ENCODE measurements at places on chromosomes 5 and 9.

DNA sequence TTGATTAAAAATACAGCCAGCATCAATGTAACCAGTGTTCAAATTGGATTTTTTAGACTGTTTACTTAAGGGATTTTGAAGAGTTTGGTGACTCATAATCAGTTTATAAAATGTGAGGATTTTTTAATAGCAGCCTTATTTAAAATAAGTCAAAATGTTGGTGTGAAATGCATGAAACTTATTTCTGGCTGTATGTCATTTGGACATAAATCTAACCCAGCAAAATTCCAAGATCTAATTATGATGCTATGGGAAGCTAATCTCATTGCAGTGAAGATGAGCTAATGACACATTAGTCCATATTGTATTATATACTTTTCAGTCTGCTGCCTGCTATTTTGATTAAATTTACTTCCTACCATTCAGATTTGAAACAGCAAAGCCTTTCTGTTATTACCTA, 140.3 kb downstream of the AOPEP start:
- ATAC-seq, result no peak

DNA sequence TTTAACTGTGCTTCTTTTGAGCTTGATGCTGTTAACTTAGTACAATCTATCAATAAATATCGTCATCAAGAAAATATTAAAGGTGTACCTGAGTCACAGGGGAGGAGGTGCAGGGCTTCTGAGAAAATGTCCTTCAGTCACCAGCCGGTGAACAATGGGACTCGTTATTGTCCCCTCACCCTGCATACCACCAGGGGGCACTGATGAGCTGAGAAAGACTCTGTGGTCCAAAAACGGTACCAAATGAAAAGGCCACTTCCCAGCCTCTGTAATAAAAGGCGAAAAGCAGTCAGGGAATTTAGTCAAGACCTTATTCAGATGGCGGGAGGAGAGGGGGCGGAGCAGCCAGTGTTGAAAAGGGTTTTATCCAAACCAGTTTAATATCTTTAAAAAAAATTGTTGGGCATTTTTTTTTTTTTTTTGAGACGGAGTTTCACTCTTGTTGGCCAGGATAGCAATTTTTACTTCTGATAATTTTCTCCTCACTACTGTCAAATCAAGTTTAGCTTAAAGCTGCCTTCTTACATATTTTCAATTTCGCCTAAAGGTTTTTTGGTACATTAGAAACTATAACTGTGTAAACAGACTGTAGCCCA, 271.9 kb upstream of the ADAMTS16 start:
- ATAC-seq, result no peak

- no peak for ATAC-seq
Observed at GRCh38 chr5:139461698-139462097, 845 bp downstream of the ECSCR start.

- no peak for ATAC-seq
Observed at GRCh38 chr5:60668686-60669304, 31.2 kb downstream of the DEPDC1B start.

GRCh38 chr5:172525996-172526360, 71.7 kb upstream of the SH3PXD2B start:
- ATAC-seq, result no peak

DNA sequence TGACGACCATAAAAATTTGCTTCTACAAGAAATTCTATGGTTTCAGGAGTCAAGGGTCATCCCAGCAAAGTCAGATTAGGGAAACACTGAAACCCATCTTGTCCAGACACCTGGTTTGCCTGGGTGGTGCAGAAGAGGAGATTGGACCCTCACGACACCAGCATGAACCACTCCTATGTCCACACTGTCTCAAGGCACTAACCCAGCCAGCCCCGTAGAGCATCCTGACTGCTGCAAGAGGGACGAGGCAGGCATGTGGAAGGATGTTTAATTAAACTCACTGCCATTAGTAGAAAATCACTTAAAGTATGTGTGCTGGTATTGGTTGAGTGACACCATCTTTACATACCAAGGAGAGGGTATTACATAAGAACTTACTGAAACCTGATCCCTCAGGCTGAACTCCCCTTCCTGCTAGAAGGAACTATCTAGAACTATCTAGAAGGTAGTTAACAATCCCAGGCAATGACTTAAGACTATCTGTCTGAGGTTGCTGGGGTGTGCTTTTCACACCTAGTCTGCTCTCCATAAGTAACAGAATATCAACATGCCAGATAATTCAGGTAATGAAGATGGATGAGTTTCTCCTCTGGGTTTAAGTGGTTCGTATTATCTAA, 93.6 kb downstream of the SEMA6A start:
- no peak for ATAC-seq

DNA sequence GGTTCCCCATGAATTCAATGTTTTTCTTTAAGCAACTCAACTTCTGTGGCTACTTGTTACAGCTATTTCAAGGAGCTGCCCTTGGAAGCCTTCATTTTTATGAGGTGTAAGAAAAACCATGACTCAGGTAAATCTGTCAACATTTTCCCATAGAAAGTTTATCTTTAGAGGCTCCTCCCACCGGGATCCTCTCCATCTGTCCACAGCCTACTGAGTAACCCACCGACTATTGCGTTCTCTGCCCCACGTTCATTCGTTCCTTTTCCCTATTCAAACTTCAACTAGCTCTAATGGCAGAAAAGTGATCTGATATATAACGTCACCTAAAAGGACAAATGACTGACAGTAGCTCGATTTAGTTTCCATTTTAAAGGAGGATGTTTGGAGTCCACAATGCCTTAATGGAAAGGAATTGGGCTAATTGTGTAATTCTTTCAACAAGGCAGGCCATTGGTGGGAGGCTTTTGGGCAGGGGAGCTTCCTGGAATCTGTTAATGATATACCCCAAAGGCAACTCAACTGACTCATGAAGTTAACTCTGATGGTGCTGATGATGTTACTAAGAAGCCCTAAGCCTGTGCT, 29.3 kb upstream of the NR3C1 start:
- no peak for ATAC-seq

GRCh38 chr9:104227108-104227507, 133.0 kb downstream of the SMC2 start:
- ATAC-seq, result no peak

DNA sequence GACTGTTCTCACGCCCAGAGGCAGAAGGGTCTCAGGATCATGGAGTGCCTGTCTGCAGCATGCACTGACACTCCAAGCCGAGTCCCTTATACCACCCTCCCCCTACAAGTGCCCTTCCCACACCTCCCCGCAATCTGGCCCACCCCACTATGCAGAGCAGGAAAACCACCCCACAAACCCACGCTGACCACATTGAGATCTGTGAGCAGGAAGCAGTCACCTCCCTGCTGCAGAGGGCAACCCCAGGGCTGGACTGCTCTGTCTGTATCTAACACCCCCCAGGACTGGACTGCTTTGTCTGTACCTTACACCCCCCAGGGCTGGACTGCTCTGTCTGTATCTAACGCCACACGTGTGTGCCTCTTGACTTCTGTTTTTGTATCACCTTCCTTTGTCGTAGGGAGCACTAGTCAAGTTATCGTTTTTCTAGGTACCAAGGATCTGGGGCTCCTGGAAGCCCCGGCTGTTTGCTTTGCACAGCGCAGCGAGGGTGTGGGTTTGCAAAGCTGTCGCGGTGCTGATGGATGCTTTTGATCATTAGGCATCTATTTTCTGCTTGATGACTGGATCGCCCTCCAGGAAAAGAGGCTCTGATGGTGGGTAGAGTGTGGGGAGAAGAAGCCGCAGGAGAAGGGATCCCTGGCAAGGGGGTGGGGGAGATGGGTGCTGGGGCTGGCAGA, 21.5 kb downstream of the OLFM1 start:
- no peak for ATAC-seq

- ATAC-seq, result no peak
Observed at GRCh38 chr9:102054811-102055210, 316.4 kb upstream of the GRIN3A start.

GRCh38 chr5:148697180-148697808, 43.0 kb upstream of the HTR4 start:
- no peak for ATAC-seq

- ATAC-seq, result no peak
Observed at GRCh38 chr5:130868186-130868840, 296.7 kb downstream of the HINT1 start.

- no peak for ATAC-seq
Observed at GRCh38 chr5:140509898-140510297, 37.6 kb upstream of the EIF4EBP3 start.

- ATAC-seq, result no peak
Observed at GRCh38 chr5:40628407-40628806, 51.3 kb upstream of the PTGER4 start.
